ENCODE measurements at places on chromosomes 7 and 10.

DNA sequence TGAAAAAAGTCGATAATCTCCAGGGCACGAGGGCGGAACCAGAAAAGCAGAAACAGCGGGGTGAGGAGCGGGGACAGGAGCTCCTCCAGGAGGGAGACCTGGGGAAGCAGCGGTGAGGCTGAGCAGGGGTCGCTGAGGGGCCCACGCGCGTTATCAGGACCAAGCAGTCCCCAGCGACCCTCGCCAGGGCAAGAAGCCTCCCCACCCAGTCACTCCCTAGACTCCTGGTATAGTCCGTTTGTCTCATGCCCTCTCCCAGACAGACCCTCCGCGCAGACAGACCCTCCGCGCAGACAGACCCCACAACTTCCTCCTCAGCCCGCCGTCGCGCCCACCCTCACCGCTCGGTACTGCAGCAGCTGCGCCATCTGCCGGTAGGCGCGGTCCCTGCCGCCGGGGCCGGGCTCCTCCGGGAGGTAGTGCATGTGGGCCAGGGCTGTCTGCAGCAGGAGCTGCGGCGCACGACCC, 6.3 kb downstream of the ATG9B start:
- DNase-seq = peak; percentile 46

- DNase-seq = peak; percentile 88
Measured at GRCh38 chr7:94452239-94452638, 57.4 kb upstream of the CASD1 start.

DNA sequence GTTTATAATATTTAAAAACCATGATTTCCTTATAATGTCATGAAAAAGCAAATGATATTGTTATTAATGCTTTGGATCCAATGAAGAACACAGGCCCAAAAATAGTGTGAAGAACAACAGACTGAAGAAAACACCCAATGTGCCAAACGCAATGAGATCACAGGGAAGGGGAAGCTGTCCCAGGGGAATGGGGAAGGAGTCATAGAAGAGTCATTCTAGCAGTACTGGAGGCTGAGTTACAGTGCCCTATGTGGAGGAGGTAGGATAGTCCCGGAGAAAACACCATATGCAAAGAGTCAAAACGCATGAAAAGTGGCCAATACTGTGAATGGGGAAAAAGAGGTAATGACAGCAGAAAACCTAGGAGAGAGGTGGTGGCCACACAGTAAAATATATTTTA, 50.9 kb downstream of the TPK1 start:
- DNase-seq = no peak

GRCh38 chr7:120582916-120583315, 275.0 kb downstream of the TSPAN12 start:
- DNase-seq = no peak

- DNase-seq = no peak
Measured at GRCh38 chr7:46153951-46154787, 233.1 kb upstream of the IGFBP3 start.

DNA sequence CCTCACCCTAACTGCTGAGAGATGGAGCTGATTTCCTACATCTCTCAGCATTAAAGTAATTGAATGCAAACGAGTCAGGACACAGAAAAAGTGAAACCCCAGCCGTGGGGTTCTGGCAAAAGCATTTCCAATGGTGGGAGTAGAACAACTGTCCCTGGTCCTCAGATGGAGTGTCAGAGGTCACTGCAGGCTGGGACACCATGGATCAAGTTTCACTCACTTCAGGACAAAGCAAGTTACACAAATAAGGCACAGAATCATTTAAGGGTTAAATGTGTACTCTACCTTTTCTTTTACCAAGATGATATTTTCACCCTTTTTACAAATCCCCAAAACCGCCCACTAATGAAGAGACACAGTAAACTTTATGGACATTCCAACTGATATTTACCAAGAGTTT, 607.8 kb downstream of the PARD3 start:
- no peak for DNase-seq

GRCh38 chr10:6320320-6321010, 117.7 kb downstream of the PFKFB3 start:
- no peak for DNase-seq

GRCh38 chr10:97575127-97575668, 2.6 kb downstream of the ANKRD2 start:
- no peak for DNase-seq

Data from DMS153 (cell line).